ENCODE measurements at places on chromosomes 6 and 20. TPM values are rescaled to one million over a fixed set of nuclear protein-coding genes. Genes with fewer than 3 reads are reported as not detected.

The BNIP5 gene
- total RNA-seq: not detected

The KIF6 gene
- 0.26 TPM for total RNA-seq

The SNX14 gene
- total RNA-seq: 99.9 TPM

The PAK5 gene
- total RNA-seq: not detected

The ECHDC1 gene
- total RNA-seq: 112 TPM

All from A172 (cell line).